ENCODE measurements at places on chromosomes 7 and 10.

GRCh38 chr10:103534621-103535498 is 41.4 kb downstream of the NEURL1 start:
- DNase-seq = no peak

DNA sequence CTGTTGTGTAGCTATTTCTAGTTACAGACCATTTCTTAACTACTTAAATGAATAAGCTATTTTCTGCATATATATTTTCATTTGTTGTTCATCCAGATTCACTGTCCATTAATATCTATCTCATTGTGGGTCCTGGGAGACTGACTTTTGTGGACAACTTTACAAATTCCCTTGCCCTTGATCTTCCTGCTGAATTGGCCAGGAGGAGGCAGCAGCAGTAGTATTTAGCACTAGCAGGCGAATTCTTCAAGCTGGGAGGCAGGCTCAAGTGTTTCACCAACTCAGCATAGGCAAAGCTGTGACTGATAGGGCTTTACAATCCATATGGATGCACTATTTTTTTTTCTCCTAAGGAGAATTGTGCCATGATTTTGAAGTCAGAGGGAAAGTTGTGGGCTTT is 461.0 kb upstream of the NRG3 start:
- no peak for DNase-seq

- DNase-seq = no peak
Observed at GRCh38 chr7:133786401-133786937, 340.7 kb upstream of the LRGUK start.

DNA sequence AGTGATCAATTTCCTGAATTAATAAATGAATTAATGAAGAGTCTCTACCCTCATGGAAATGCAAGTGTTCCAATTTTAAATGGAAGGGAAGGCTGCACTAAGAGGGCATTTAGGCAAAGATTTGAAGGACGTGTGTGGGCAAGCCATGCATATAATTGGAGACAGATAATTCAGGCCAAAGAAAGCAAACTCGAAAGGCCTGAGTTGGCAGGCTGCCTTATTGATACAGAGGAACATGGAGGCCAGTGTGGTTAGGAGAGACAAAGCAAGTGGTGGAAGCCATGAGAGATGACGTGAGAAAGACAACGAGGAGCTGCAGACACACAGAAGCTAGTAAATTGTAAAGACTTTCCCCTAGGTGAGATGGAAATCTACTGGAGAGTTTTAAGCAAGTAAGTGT is 15.4 kb upstream of the PCLO start:
- DNase-seq = no peak

GRCh38 chr7:44384586-44385433 is 59.4 kb upstream of the CAMK2B start:
- no peak for DNase-seq

DNA sequence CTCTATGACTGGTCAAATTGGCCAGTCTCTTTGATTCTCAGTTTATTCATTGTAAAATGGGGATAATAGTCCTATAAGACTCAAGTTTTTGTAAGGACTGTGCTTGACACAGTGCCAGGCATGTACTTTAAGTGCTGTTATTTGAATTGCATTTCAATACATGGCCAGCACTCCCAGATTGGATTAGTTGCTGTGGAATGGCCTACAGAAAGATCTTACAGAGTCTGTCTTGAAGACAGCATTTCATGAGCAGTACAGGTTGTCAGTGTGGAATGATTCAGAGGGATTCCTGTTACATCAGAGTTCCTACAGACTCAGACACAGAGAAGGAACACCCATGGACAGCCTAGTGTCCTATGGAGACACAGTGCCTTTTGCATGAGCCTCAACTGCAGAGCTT is 238.1 kb upstream of the BMPER start:
- no peak for DNase-seq

- DNase-seq = no peak
Observed at GRCh38 chr10:86536294-86536861, 14.8 kb upstream of the WAPL start.

- DNase-seq = no peak
Observed at GRCh38 chr10:133537546-133538545, 10.7 kb downstream of the CYP2E1 start.

GRCh38 chr10:114060456-114060855 is 16.8 kb downstream of the ADRB1 start:
- DNase-seq = peak; percentile 35

GRCh38 chr10:71308244-71308643 is 10.8 kb upstream of the SLC29A3 start:
- DNase-seq = no peak

DNA sequence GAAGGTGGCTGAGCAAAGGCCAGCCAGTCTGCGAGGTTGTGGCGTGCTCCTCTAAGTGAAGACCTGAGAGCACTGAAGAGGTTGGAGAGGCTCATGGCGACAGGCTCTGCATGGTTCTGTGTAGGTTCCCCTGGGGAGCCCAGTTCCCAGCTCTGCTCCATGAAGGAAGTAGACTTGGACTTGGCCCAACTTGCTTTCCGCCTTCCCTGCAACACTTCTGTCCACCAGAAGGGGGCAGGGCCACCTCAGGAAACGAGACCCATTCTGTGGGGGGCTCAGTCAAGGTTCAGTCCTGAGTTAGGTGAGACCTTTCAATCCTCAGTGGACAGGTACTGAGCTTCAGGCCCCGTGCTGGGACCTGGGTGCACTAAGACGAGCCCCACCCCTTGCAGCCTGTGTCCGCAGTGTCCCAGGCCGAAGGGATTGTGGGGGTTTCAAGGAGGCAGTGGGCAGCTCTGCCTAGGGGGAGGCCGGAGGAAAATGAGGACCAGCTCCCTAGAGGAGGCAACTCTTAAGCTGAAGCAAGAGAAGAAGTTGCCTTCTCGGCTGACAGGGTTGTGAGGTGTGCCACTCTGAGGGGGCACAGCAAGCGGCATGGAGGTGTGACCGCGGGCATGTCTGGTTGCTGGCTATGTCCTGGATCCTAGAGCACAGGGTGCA is 15.0 kb upstream of the PCBD1 start:
- DNase-seq = peak; percentile 76

GRCh38 chr10:69496352-69497230 is 45.3 kb downstream of the TSPAN15 start:
- DNase-seq = no peak

DNA sequence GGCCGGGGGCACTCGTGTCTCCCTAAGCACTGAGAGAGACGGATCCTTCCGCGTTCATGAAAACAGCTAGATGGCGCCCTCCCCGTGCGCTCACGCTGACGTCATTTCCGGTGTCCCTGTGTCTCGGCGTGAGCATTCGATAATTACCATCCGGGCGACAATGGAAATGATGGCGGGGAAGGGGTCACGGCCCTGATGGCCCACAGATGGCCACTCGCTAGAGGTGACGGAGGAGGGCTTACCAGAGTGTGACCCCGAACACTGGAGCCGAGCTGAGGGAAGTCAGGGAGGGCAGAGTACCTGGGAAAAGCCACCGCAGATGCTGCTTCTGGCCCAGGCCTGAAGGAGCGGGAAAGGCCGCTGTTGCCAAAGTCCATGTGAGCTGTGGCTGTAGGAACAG is 222.9 kb downstream of the TCERG1L start:
- DNase-seq = no peak

GRCh38 chr10:72697716-72698115 is 5.8 kb downstream of the MCU start:
- DNase-seq = peak; percentile 88

- DNase-seq = no peak
Observed at GRCh38 chr10:13268841-13269240, 31.0 kb downstream of the PHYH start.

Measured in suppressor macrophage (primary cell).